ENCODE measurements at places on chromosomes 6 and 20. TPM values are rescaled to one million over a fixed set of nuclear protein-coding genes. Genes with fewer than 3 reads are reported as not detected.

- no peak for DNase-seq
Measured at GRCh38 chr6:110656492-110656891, 158.8 kb downstream of the CDK19 start.

GTSF1L gene
- not detected for total RNA-seq

POM121L2 gene
- not detected for total RNA-seq

STMN3 gene
- total RNA-seq, result 73.0 TPM

DNA sequence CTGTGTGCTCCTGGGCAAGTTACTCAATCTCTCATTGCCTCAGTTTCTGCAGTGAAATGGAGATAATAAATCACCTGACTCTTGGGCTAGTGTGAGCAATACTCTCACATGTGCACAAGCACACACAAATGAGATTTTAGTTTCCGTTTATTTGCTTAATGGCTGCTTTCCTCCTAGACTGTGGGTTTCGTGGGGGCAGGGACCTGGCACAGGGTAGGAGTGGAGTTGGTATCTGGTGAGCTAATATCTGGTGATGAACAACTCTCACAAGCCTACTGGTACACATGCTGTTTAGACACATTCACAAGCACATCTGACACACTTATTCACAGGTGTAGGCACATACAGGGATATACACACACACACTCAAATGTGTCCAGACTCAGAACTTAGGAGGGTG lies 73.8 kb downstream of the TOX2 start:
- no peak for DNase-seq

IMPG1 gene
- total RNA-seq, result not detected

DNA sequence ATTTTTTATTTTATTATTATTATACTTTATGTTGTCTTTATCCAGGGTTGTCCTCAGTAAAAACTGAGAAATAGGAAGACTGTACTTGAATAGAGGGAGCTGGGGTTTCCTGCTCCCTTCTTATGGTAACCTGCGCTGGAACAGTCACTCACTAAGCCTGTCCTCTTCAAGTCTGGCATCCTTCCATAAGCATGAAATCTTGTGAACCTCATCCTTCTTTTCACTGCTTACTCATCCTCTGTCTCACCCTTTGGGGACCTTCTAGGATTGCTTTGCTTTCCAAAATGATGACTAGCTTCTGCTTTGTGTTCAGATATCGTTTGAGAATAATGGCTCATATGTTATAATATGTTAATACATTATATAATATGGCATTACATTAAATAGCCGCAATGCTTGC lies 90.6 kb downstream of the C6orf118 start:
- no peak for DNase-seq

OLIG3 gene
- total RNA-seq, result not detected

ADGRF4 gene
- total RNA-seq, result 3.9 TPM

GRCh38 chr20:58630063-58630462 lies 21.0 kb upstream of the STX16 start:
- DNase-seq, result peak; percentile 42

DNA sequence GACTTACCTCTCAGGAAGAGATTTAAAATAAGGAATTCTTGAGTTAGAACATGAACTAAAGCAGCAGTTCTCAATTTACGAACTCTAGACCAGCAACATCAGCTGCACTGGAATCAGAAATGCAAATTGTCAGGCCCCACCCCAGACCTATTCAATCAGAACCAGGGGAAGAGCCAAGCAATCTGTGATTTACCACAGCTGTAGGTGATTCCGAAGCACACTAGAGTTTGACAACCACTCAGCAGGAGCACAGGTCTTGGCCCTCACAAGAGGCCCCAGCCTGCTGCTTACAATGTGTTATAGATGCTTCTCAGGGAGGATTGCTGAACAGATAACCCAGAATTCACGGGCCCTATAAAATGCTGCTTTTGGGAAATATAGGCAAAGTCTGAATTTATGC lies 279.2 kb downstream of the PTPRK start:
- no peak for DNase-seq

DNA sequence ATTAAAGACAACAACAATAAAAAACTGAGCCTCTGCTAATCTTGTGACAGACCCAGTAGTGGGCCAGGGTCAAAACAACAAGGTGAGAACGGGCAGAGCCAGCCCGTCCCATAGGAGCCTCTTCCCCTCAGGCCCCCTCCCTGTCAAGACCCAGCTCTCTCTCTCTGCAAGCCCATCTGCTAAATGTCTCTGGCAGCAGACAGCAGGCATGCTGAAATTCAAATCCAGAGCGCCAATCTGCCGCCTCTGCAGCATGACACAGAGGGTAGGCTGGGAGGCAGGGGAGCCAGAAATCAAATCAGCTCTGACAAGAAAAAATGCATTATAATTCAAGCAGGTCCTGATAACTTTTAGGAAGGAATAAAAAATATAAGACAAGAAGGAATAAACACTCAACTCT lies 26.3 kb downstream of the METTL24 start:
- no peak for DNase-seq

GRCh38 chr6:51350308-51350904 lies 531.7 kb downstream of the TFAP2B start:
- DNase-seq, result no peak

RNF182 gene
- total RNA-seq, result not detected

DNA sequence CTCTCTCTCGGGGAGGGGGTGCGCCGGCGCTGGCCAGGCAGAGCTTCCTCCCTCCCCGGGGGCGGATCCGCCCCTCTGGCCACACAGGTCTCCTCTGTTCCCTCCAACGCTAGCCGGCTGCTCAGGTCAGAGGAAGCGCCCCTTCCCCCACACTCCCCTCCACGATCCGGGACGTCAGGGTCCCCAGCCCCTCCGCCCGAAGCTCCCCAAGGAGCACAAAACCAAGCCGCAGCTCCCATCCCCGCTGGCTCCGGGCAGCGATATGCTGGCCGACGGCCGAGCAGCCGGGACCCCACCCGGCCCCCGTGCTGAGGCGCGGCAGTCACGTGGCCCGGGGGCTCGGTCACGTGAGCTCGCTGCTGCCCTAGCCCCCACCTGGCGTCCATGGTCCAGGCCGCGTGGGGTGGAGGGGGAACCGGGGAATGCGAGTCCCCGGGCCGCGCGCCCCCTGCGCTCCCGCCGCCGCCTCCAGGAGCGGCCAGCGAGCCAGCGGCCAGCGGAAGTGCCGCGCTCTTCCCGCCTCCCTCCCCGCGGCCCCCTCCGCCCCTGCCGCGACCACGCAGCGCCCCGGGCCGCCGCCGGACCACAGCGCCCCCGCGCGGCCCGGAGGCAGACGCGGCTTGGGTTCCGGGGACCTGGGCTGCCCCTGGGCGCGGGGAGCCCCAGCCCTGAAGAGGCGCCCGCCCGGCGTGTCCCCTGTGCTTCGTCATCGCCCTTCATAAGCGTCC lies at the start of gene SLC35B2:
Gene SLC35B2 (minus strand): TSS at position 504 of the 728 bp plus-strand sequence. CDS start 118 bp downstream, at position 386.
- DNase-seq, result peak; percentile 72

DNA sequence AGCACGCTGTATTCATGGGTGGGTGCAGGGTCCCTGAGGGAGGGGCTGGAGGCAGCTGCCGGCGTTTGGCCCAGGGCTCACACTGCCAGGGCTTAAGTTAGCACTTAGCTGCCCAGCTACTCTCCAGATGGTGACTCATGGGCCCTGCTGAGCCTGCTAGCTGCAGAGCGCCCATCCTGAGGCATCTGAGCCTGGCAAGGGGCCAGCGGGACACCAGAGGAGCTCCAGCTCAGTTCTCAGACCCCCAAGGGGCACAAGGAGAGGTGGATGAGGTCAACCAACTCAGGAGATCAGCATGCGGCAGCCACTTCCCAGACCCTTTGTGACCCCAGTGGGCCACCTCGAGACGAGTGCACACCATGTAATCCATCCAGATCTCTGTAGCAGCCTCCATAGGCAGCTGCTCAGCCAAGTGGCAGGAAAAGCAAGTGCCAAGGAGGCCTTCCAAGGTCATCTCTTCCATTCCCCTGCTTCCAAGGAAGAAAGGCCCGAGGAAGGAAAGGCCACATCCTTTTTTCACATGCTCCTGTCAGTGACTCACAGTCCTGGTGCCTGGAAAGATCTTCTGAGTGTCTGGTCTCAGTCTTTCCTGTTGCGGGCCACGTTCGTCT lies 35.3 kb downstream of the FOXP4 start:
- DNase-seq, result peak; percentile 44

- DNase-seq, result no peak
Measured at GRCh38 chr20:50577175-50578018, 67.2 kb downstream of the PTPN1 start.

- no peak for DNase-seq
Measured at GRCh38 chr6:149451376-149452036, 33.3 kb downstream of the ZC3H12D start.

- no peak for DNase-seq
Measured at GRCh38 chr20:59605601-59606364, 1.4 kb downstream of the PHACTR3 start.

CTAGE9 gene
- not detected for total RNA-seq
